ENCODE measurements at places on chromosomes 1 and 21. TPM values are rescaled to one million over a fixed set of nuclear protein-coding genes. Genes with fewer than 3 reads are reported as not detected.

THEM5 gene
- not detected for total RNA-seq

ANP32E gene
- total RNA-seq = 105 TPM

- DNase-seq = no peak
Measured at GRCh38 chr1:203089001-203089650, 3.3 kb upstream of the MYOG start.

DNA sequence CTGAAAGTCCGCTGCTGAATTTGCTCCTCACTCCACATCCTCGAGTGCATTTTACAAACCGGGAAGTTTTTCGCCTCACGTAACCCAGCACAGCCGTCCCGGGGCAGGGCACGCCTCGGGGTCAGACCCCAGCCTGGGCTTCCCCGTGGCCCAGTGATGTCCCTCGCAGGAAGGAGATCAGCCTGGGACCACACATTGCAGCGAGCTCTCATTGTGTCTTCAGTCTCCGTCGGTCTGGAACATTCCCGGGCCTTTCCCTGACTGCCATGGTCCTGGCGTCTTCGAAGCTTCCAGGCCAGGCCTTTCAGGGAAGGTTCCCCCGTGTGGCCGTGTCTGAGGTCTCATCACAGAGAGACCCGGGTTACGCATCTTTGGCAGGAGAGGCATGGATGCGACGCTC lies 43.5 kb downstream of the MORN1 start:
- DNase-seq = no peak

- no peak for DNase-seq
Measured at GRCh38 chr1:230189824-230190223, 122.8 kb downstream of the GALNT2 start.

DNA sequence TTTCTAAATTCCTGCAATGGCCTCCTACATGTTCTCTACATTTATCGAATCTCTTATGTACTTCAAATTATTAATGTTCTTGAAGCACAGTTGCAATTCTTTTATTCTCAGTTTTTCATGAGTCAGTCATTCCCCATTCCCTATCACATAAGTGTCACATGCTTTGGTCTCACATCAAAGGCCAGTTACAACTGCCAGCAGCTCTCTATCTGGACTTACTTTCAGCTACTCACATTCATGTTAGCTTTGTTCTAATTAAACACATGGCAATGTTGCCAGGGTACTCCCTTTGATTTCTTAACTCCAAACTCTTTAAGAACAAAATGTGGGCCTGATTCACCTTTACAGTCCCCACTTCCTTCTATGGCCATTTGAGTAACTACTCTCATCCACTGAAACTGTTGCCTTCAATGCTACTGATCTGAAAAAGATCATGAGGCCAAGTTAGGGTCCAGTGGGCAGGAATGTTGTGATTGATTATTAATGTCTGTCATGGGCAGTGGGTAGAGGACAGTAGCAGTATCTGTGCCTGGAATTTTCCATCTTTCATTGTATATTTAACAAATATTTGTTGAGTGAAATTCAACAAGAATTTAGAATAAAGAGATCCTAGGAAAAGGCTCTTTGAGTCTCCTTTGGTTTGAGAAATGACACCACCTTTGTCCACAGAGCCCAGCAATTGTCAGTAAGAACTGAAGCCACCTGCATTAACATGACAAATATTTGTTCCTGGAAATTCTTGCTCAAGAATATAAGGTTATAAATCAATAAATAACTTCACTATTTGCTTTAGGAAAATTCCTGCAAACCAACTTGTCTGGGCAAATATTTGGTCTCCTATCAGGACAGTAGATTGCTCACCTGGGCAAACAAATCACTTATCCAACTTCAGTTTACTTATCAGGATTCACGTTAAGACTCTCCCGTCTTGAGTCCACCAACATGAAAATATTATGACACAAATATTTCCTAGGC lies 153.6 kb upstream of the SAMSN1 start:
- DNase-seq = no peak

GRCh38 chr1:185351734-185352466 lies 34.9 kb upstream of the IVNS1ABP start:
- no peak for DNase-seq

DNA sequence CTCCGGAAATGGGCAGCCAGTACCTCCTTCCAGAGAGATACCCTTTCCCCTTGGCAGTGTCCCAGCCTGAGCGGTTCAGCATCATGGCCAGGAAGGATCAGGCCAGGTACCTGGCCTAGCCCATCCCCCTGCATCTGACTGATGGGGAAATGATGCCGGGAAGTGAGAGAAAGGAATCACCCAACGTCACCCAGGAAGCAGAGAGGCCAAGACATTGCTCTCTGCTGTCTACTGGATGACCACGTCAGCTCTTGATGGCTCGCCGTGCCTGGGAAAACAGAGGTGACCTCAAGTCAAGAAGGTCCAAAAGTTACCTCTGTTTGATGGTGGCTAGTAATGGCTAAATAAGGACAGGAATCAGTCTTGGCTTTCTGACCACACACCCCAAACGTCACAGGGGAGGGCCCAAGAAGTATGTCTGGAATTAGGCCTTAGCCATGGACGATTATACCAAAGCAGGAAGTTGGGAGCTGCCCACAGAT lies 79.0 kb downstream of the MRPL37 start:
- DNase-seq = no peak

DNA sequence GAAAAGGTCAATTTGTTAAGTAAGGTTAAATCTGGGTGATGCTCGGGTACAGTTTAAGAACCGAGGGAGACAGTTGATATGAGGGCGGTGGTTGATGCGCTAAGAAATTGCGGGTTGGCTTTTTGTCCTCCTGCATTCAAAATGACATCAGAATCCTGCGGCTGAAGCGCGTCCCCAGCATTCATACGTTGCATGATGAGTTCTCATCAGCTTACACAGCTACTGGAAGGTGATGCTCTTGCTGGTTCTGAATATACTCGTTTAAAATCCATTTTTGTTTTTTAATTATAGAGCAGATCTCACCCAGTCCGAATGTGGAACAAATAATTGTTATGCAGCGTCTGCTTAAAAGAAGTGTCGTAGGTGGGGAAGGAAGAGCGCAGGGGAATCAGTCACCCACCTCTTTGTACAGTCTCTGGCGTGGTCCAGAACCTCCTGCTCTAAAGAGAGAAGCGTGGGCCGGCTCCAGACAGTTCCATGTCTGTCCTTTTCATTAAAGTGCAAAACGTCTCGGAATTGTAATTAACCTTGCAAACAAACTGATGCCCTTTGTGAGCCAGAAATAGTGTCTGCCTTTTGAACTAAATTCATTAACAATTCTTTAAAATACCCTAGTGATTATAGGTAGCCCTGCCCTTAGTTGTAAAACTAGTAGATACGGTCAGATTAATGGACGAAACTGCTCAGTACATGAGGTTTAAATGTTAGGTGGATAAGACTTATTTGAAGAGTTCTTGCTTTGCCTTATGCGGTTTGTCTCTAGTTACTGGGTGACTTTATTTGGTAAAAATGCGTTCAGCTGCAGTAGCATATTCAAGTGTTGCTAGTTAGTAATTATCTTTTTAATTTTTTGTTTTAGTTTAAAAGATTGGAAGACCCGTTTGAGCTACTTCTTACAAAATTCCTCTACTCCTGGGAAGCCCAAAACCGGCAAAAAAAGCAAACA lies 741 bp downstream of the RGS2 start:
- peak; percentile 59 for DNase-seq

DNA sequence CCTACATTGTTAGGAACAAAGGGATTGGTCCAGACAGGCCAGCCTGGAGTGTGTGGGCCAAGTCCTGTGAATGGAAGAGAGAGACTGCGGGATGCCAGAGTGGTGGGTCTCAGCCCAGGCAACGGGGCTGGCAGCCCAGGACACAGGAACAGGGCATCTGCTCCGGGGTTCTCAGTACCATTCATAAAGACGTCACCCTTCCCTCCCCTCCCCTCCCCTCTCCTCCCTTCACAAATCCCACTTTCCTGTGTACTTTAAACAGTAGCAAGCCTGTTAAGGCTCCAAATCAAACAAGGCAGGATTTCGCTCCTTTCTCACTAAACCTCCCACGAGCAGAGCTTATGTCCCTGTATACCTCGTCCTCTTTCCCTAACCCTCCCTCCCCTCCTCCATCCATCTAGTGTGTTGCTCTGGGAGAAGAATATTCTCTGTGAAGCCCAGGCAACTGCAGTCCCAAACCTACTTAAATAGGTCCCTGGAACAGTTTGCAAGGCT lies 4.2 kb upstream of the PLXNA2 start:
- DNase-seq = no peak

TRNAU1AP gene
- 40.7 TPM for total RNA-seq

KCNQ4 gene
- total RNA-seq = not detected

- peak; percentile 10 for DNase-seq
Measured at GRCh38 chr1:79355090-79355489, 348.6 kb upstream of the ADGRL4 start.

- no peak for DNase-seq
Measured at GRCh38 chr1:194544012-194544411, 1357.6 kb upstream of the B3GALT2 start.

DNA sequence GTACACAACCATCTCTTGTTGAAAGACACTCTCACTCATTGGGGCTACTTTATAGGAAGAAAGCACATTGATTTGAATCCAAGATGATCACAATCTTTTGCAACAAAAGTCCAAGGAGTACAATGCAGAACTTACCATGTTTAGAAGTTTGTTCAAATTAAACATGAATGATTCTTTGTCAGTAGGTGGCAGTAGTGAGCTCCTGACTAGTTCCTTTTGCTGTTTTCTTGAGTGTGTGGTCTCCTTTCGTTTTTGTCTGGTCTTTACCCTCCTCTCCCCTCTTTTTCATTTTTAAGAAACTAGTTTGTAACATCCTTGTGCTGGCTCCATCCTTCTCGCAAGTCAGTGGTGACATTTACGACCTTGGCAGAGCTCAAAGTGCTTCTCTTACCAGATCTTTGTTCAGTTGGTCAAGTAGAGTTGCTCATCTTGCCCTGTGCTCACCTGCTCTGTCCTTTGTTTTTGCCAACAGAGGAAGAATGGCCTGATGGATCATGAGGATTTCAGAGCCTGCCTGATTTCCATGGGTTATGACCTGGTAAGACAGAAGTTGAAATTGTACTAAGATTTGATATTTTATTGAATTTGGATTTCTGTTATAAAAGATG lies 35.7 kb upstream of the MTR start:
- DNase-seq = peak; percentile 24

DNA sequence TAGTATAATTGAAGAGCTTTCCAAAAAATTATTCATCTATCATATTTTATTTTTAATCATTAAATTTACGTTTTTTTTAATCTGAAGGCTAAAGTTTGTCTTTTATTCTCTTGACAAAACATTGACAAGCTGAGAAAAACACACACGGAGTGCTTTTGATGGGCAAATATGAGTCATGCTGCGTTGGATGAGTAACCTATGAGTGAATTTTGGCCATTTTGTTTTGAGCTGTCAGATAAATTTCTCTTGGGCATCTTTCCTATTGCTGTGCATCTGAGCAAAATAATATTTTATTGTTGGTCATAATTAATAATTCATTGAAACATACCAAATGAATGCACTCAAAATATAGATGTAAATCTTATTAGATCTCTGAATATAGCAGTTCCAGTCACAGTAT lies 1144.1 kb upstream of the ADGRL2 start:
- no peak for DNase-seq

DNA sequence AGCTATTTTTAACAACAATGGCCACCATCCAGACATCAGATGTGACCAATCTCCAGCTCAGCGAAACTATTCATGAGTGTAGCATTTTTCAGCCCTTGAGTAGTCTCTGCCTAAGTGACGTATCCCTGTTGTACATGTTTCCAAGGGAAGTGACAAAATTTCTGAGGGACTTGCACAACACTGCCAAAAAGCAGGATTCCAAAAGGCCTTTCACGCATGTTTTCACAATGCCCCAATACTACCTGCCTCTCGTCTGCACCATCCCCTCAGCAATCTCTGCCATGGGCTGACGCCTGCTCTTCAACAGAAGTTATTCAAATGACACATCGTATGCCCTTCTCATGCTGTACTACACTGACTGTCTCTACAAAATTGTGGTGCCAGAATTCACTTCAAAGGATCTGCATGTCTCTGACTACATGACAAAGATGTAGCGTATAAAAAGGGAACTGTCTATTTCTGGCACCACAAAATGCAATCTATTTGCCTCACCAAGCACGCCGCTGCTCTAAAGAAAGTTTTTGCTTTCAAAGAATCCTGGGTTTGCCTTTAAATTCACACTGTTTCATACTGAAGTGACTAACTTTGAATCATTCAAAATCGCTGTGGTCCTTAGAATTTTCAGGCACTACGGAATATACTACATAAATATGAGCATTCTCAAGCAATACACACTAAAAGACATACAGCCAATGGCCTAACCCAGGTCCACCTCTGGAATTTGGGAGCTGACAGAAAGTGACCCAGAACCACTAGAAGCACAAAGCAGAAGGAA lies 32.9 kb downstream of the JAK1 start:
- peak; percentile 48 for DNase-seq

- no peak for DNase-seq
Measured at GRCh38 chr21:27569831-27570230, 602.9 kb upstream of the ADAMTS5 start.

GRCh38 chr21:44869781-44870747 lies 3.4 kb downstream of the PTTG1IP start:
- peak; percentile 95 for DNase-seq

ZNF362 gene
- total RNA-seq = 6.5 TPM

DNA sequence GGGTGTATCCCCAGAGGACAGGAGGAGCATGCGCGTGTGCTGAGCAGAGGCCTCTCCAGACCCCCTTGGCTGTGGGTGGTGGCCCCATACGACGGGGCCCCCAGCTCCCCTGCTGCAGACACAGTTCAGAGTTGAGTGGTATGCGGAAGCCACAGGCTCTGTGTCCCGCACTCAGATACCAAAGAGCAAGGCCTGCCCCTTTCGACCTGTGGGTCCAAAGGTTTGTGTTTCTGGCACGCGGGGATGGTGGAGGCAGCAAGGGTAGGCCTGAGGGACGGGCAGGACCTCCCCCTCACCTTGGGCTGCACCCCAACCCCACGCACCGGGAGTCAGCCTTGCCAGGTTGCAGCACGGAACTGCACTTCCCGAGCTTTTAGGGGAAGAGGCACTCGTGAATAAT lies at the start of gene KCNAB2:
TSS of gene KCNAB2 (plus strand) at position 328 of the 400 bp plus-strand sequence. CDS start 5,649 bp downstream, outside the sequence.
- no peak for DNase-seq

ELAPOR1 gene
- total RNA-seq = 0.33 TPM

RSPH1 gene
- total RNA-seq = 0.23 TPM

ELF3 gene
- total RNA-seq = 9.9 TPM

- no peak for DNase-seq
Measured at GRCh38 chr1:111819566-111820263, 64.0 kb downstream of the DDX20 start.

- DNase-seq = no peak
Measured at GRCh38 chr1:199283794-199284193, 645.0 kb downstream of the PTPRC start.

DNA sequence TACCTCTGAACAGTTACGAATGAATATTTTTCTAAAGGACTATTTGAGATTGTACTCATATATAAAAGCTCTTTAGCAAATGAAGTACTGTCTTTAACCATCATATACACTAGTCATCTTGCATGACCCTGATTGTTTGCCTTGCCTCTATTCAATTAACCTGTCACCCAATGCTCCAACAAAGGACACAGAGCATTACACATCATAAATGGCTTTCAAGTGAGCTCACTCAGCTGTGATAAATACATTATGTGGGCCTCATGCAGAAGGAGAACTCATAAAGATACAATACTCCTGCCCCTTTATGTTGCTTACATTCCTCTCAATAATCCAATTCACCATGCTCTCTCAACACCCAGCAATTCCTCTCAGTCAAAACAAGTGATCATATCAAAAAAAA lies 993.0 kb upstream of the PRMT6 start:
- DNase-seq = no peak
